ENCODE measurements at places on chromosomes 5 and 9.
A peak's percentile ranks its signal among the peaks of the same experiment; 100 is the strongest.

GRCh38 chr9:89006267-89006666, 15.0 kb downstream of the S1PR3 start:
- no peak for DNase-seq

DNA sequence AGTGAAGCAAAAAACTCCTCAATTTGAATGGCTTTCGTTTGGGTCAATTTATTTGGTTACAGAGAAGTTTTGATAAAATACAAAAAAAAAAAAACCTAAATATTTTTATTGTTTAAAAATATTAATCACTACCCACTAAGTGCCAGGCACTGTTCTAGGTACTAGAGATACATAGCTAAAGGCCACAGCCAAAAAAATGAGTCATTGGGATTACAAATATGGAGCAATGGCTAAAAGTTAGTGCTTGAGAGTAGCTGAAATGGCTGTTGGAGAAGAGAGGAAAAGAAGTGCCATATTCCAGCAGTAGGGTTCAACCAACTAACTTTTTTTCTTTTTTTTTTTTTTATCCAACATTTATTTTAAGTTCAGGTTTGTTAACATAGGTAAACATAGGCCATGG, 130.1 kb upstream of the PTGER4 start:
- DNase-seq, result no peak

DNA sequence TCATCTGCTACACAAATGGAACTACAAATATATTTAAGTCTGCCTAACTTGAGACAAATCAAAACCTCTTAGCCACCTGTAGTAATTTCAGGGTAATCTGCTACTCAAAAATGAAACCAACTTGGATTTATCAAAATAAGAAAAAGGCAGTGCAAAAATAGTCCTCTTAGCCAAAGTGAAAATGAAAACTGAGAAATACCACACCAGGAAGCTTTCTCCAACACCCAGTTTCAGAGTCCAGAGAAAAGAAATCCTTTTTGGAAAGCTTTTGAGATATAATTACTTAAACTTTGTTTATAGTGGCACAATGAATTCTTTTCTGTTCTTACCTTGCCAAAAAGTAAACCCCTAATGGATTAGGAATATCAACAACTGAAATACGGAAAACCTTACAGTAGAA, 990.4 kb downstream of the EFNA5 start:
- no peak for DNase-seq

GRCh38 chr5:42592401-42593140, 164.0 kb upstream of the CCDC152 start:
- no peak for DNase-seq

- no peak for DNase-seq
These were observed 12.2 kb downstream of the UBAC1 start for GRCh38 chr9:135948968-135949367.

GRCh38 chr5:61916621-61917620, 389.1 kb upstream of the KIF2A start:
- DNase-seq, result no peak

GRCh38 chr5:178231539-178232123, 971 bp downstream of the PHYKPL start:
- DNase-seq, result no peak

- no peak for DNase-seq
These were observed 37.8 kb downstream of the CDH6 start for GRCh38 chr5:31231177-31231838.

DNA sequence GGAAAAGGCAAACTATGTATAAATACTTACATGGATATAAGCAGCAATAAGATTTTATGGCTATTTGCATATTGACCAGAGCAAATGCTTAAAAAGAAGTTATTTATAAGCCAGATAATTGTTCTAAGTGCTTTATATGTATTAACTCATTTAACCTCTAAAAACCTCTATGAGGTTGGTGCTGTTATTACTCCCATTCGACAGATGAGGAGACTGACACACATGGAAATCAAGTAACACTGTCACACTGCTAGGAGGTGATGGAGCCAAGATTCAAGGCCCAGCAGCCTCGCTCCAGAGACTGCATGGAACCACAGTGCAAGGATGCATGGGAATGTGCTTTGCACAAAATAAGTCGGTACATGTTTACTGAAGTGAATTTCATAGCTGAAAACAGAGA, 53.7 kb downstream of the C5 start:
- DNase-seq, result no peak

DNA sequence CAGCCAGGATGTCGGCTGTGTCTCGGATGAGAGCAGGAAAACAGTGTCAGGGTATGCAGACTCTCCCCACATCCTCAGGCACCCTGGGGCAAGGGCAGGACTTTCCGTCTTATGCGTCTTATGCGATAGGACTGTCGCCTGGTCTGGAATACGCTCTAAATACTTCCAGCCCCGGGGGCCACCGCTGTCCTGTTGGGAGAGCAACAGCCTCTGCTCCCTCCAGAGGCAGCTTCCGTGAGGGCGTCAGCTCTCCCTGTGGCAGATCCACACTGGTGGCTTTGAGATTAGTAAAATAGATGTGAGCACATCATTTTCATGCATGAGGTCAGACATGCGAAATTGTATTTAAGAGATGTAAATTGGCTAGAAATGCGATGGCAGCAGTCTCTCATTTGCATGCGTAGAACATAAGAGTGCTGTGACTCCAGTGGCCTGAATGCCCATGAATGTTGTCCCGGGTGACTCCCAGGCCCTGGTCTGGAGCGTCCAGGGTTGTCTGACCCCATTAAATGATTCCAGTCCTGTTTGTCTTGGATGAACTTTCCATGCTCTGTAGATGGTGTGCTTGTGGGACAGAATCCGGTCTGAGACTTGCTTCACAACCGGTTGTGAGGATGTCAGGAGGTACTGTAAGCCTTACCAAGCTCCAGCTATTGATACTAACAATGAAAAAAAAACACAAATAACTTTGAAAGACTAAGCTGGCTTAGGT, 228.2 kb downstream of the SYK start:
- no peak for DNase-seq

GRCh38 chr9:137369061-137369787, 53.7 kb downstream of the EXD3 start:
- no peak for DNase-seq

GRCh38 chr9:22165144-22165543, 156.0 kb upstream of the CDKN2B start:
- DNase-seq, result no peak

GRCh38 chr5:135371622-135372232, 27.3 kb downstream of the MACROH2A1 start:
- no peak for DNase-seq

GRCh38 chr9:33161011-33161588, 6.0 kb downstream of the B4GALT1 start:
- peak; percentile 84 for DNase-seq

DNA sequence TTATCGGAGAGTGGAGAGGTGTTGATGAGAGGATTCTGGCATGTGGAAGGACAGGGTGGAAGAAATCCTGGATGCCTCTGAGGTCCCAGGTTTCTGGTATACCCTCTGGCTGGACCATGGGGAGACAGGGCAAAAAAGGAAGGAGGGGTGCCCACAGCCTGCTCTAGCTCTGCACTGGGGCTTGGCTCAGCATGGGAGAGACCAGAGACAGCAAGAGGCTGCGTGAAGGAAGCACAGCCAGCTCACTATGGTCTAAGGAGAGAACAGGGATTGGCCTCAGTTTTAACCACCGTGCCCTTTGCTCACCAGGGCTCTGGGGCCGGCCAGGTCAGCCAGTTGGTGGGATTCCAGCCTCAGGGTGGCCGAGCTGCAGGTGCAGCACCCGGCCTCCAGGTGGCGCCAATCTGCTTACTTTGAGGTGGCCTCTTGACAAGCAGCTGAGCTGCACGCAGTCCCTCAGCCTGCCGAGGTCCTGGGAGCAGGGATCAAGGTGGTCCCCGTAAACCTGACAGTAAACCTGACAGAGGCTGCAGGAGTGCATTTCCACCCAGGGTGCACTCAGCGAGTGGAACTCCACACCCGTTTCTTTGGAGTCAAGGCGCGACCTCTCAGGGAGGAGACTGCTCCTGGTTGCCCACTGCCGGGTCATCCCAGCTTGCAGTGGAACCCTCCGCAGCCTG, 25.0 kb upstream of the SPTLC1 start:
- DNase-seq, result peak; percentile 52

GRCh38 chr9:117574099-117574498, 130.1 kb upstream of the TLR4 start:
- DNase-seq, result no peak

DNA sequence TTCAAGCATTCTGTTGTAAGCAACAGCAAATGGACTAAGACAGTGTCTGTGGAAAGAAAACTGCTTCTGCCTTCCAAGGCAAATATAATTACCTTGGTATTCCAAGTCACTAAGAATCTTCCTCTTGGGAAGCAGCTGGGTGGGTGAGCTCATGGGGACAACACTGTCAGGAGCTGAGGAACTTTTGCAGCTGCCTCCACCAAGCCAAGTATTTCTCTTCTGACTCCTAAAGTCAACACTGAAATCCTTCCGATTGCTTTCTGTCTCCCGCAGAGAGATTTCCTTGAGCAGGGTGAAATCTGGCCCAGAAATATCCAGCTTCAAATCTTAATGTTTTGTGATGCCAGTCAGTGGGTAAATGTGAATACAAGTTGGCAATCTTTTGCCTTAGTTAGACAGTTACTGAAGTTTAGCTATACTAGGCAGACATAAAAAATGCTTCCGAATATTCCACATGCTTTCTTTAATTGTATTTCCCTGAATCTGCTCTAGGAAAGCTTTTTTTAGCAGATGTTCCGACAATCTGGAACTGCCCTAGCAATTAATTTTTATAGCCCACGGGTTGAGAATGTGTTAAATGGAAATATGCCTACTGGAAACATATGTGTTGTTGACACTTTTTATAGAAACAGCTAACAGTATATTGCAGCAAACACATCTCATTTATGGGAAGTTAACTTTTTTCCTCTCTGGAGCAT, 369.9 kb upstream of the DAB2 start:
- no peak for DNase-seq

DNA sequence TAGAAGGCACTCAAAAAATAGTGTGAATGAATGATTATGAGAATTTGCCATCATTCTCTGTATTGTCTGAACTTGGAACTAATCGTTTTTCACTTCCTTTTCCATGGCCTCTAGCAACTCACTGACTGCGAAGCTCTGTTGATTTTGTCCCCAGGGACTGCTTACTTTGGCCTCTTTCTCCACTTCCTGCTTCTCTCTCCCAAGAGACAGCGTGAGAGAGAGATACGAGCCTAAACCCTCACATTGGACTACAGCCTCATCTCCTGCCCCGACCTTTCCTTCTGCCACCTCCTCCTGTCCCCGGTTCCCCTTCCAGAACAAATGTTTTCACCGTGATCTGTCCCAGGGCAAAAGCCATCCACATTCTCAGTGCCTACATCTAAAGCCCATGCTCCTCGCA, 300.8 kb upstream of the PANK3 start:
- DNase-seq, result no peak

GRCh38 chr9:71589612-71590011, 178.7 kb downstream of the CEMIP2 start:
- no peak for DNase-seq

DNA sequence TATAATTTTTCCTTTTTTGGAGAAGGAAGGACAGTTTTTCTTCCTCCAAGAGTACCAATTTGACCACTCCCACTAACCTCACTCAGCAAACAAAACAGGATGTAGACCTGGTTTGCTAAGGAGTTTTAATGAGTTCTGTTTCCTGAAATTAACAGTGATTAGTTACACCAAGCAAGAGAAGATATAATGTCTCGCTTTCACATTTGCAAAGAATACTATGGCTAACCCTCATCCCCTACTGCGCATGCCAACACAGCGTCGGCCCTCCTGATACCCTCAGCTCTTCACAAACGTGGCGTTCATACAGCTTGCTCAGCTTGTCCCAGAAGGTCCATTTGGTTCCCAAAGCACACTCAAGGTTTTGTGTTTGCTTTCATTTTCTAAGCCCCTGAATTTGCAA, 41.9 kb upstream of the IPPK start:
- no peak for DNase-seq

DNA sequence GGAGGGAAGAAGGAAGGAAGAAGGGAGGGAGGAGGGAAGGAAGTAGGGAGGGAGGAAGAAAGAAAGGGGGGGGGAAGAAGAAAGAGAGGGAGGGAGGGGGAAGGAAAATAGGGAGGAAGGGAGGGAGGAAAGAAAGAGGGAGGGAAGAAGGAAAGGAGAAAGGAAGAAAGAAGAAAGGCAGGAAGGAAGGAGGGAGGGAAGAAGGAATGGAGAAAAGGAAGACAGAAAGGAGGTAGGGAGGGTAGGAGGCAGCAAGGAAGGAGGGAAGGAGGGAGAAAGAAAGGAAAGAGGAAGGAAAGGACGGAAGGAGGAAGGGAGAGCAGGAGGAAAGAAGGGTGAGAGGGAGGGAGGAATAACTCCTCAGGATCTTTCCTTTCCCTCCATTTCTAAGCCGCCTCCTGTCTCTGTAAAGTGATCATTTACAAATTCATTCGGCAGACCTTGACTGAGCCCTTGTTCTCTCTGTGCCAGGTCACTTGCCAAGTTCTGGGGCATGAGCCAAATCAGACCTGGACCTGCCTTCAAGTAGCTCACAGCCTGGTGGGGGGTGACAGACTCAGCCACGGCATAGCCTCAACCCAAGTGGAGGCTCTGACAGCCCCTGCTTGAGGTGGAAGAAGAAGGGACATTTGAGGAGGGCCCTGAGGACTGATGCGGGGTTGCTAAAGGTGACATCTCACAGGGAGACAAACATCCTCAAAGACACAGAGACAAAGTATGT, 69.0 kb upstream of the HRH2 start:
- no peak for DNase-seq

- no peak for DNase-seq
These were observed 15.0 kb upstream of the PTBP3 start for GRCh38 chr9:112348257-112349007.

- no peak for DNase-seq
These were observed 7.7 kb upstream of the GCNT4 start for GRCh38 chr5:75059912-75060545.

- no peak for DNase-seq
These were observed 11.6 kb upstream of the TNFAIP8 start for GRCh38 chr5:119344231-119344630.

GRCh38 chr5:152723482-152723881, 318.4 kb upstream of the NMUR2 start:
- no peak for DNase-seq

- DNase-seq, result no peak
These were observed 375.8 kb downstream of the SEMA5A start for GRCh38 chr5:9170026-9170425.

GRCh38 chr9:35158501-35159280, 3.1 kb upstream of the UNC13B start:
- DNase-seq, result no peak

- DNase-seq, result no peak
These were observed 12.1 kb upstream of the EGFL7 start for GRCh38 chr9:136650648-136651047.

DNA sequence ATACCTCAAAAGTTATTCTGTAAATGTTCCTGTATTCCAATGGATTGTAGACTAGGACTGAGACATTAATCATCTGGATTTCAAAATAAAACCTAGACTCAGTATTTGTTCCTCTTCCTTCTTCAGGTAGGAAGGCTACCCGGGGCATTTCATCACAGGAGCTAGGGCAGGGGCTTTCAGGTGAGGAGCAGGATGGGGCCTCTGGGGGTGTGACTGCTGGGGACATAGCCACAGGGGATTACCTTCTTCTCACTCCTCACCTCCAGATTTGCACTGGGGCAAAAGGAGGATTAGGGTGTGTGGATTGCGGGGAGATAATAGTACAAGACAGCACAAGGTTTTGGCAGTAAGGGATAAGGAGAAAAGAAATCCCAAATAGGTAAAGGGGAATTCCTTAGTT, 37.9 kb upstream of the SRP19 start:
- DNase-seq, result no peak

GRCh38 chr9:1966725-1967366, 48.3 kb upstream of the SMARCA2 start:
- DNase-seq, result no peak

Measured in PC-9 (cell line).